ENCODE measurements at places on chromosomes 12 and 14.

- DNase-seq, result peak; percentile 35
Measured at GRCh38 chr14:62289471-62289870, 527.3 kb downstream of the SNAPC1 start.

GRCh38 chr14:99522934-99523703 lies 41.9 kb downstream of the CCNK start:
- peak; percentile 49 for DNase-seq

GRCh38 chr14:28661171-28661772 lies 105.3 kb upstream of the FOXG1 start:
- DNase-seq, result no peak

- no peak for DNase-seq
Measured at GRCh38 chr14:82565825-82566224, 1032.2 kb upstream of the SEL1L start.

- no peak for DNase-seq
Measured at GRCh38 chr12:58095002-58095401, 153.6 kb downstream of the ATP23 start.

DNA sequence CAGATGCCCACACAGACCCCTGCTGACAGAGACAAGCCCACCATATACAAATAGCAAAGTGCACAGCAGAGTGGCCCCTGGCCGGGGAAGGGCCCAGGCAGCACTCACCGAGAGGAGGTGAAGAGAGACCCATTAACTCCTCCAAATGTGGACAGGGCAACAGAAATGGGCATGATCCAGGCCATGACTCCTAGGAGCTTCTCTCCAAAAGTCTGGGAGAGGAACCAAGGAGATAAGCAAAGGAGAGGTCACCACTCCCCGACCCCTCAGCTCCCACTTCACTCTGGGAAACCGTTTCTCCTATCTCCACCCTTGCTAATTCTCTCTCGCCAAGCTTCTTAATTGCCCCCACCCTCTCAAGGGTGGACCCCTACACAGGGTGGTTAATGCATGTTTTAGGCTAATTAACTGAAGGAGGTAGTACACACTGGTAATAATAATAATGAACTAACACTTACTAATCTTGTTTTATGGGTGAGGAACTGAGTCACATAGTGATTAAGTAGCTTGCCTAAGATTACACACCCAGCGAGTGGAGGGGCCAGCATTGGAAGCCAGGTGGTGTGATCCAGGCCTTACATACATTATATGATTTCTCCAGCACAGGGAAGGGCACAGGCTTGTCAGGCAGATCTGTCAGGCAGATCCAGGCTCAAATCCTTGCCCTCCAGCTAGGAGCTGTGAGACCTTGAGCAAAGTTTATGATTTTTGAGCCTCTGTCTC lies 18.9 kb upstream of the CEBPE start:
- DNase-seq, result peak; percentile 59

DNA sequence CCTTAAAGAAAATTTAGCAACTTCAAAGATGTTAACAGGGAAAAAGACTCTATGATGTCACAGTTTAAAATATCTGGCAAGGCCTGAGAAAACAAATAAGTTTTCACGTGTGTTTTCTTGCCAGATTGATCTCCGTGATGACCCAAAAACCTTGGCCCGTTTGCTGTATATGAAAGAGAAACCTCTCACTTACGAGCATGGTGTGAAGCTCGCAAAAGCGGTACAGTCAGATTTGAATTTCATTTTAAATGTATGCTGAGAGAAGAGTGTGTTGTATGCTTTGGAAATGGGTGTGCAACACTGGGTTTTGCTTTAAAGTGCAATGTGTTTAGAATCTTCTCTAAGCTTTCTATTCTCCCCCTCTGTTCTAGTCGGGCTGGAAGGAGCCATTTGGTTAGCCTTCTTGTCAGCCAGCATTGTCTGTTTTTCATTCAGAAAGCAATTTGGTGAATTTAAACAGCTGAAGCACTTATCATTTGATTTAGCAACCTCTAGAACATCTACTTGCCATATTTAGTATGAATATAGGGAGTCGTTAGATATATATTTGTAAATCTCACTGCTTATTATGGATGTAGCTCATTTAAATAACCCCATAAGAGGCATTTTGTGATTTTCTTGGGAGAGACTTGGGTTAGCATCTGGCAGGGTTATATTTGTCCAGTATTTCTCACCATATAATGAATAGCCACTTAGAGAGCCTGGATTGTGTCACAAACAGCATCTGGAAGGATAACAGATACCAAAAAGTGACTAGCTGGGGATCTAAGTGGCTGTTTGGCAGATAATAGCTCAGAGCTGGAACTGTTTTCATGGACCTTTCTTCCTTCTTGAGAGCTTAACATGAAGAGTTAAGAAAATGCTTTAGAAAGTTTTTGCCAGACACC lies 35.5 kb downstream of the GPHB5 start:
- no peak for DNase-seq

GRCh38 chr14:104806625-104807465 lies 5.9 kb downstream of the ZBTB42 start:
- no peak for DNase-seq

DNA sequence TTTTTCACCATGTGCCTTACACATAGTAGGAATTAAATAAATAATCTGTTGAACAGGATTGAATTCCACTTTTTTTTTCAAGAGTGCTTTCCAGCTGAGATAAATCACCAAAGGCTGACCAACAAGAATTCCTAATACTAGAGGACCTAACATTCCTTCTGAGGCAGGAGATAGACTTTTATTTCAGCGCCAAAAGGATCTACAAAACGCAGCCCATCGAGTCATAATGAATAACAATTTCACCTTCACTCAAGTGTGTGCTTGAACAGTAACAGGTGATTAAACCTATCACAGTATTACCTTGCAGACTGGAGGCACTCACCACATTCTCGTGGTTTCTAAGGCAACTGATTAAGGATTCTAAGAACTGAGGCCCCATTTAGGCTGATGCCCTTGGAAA lies 224.3 kb upstream of the ATP2B1 start:
- DNase-seq, result peak; percentile 24

GRCh38 chr12:119864591-119864990 lies 12.5 kb downstream of the CIT start:
- DNase-seq, result no peak

DNA sequence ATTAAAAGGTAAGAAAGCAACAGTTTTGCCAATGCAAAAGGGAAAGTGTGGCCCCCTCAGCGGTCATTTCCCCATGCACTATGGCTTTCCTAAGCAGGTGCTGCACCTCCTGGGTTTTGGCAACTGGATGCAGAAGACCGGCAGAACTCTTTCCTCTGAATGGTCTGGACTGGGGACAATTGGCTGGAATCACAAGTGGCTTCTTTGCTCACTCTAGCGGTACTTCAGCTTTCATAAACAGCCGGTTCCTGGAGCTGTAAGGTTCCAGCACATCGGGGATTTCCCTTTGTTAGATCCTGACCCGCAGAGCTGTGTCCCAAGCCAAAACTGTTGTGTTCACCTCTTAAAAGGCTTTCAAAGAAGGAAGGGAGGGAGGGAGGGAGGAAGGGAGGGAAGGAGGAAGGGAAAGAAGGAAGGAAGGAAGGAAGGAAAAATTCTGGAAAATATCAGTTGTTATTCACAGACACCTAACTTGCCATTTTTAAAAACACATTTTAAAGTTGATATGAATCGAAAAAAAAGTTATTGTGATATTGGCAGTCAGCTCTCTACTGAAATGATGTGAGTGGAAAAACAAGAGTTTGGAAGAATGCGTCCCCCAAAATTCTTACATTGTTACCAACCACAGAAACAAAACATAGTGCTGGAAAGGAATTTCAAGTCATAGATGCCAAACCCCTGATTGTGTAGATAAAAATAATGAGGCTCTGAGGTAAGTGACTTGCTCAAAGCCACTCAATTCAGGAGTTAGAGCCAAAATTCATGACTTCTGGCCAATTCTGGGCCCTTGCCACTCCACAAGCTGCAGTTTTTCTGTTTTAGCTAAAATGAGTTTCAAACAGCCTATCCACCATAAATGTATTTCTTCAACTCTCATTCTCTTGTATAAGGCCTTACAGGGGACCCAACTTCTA lies 220.6 kb upstream of the HMGA2 start:
- peak; percentile 67 for DNase-seq

All from NCI-H226 (cell line).